HCT116 (cell line): ENCODE measurements at places on chromosomes 11 and 22. TPM values are rescaled to one million over a fixed set of nuclear protein-coding genes. Genes with fewer than 3 reads are reported as not detected.

The HOATZ gene
- total RNA-seq: not detected

The VPREB1 gene
- total RNA-seq: not detected

The TBX1 gene
- 3.9 TPM for total RNA-seq

The CNTF gene
- 2.3 TPM for total RNA-seq

The UBQLNL gene
- not detected for total RNA-seq

The PRAME gene
- total RNA-seq: 28.4 TPM

The CYB5R3 gene
- 127 TPM for total RNA-seq

The OR2AT4 gene
- total RNA-seq: not detected

DNA sequence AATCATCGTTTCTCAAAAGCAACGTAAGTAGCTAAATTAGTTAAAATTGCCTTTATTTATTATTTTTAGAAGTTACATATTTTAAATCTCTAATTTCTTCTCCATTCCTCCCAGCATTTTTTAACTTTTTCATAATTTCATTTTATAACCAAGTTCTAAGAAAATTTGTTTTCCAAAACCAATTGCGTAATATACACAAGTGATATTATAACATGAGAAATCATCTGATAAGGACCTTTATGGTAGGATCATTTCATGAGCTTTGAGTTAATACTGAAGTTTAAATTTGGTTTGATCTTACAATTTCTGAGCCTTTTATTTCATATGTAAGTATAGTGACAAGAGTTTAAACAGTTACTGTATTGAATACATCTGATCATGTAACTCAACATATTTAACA, 27.7 kb upstream of the CARD18 start:
- no peak for DNase-seq
- no peaks in the 10 kb centered on the region for H3K4me1 ChIP-seq
- H3K27ac ChIP-seq: no peak overlapping the region
- no peaks in the 10 kb centered on the region for H3K27me3 ChIP-seq
- no peaks in the 10 kb centered on the region for H3K36me3 ChIP-seq

- peaks cover 13% of the 10 kb centered on the region for H3K4me1 ChIP-seq
- no peak overlapping the region for H3K4me3 ChIP-seq
- H3K36me3 ChIP-seq: no peaks in the 10 kb centered on the region
- H3K27ac ChIP-seq: no peak overlapping the region
- no peak for DNase-seq
Measured at GRCh38 chr11:116558504-116559211, 214.1 kb downstream of the BUD13 start.

DNA sequence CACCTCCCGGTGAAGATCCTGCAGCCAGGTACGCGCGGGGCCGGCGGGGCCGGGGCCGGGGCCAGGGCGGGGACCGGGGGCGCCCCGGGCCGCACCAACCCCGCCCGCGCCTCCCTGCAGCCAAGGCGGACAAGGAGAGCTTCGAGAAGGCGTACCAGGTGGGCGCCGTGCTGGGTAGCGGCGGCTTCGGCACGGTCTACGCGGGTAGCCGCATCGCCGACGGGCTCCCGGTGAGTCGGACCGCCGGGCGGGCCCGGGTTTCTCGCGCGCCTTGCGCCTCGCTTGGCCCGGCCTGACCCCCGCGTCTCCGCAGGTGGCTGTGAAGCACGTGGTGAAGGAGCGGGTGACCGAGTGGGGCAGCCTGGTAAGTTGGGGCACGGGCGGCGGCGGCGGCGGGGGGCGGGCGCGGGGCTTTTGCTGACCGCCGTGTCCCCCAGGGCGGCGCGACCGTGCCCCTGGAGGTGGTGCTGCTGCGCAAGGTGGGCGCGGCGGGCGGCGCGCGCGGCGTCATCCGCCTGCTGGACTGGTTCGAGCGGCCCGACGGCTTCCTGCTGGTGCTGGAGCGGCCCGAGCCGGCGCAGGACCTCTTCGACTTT, 531 bp downstream of the PIM3 start:
- peaks cover 34% of the 10 kb centered on the region; the same call in 1 of the 2 replicates for H3K36me3 ChIP-seq
- peak overlapping the region; percentile 82 for H3K4me3 ChIP-seq
- DNase-seq: no peak
- H3K27me3 ChIP-seq: no peaks in the 10 kb centered on the region
- peak overlapping the region; percentile 95 for H3K27ac ChIP-seq

DNA sequence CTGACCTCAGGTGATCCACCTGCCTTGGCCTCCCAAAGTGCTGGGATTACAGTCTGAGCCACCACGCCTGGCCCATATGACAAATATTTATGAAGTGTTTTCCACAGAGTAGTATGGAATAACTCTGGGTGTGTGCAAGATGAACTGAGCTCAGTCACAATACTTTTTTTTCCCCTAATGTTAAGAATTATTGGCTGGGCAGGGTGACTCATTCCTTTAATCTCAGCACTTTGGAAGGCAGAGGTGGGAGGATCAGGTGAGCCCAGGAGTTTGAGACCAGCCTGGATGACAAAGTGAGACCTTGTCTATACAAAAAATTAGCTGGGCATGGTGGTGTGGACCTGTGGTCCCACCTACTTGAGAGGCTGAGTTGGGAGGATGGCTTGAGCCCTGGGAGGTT, 6.4 kb downstream of the PTPRJ start:
- H3K4me1 ChIP-seq: peaks cover 75% of the 10 kb centered on the region
- H3K36me3 ChIP-seq: no peaks in the 10 kb centered on the region
- peak overlapping the region; percentile 37 for H3K4me3 ChIP-seq
- peak overlapping the region; percentile 79 for H3K27ac ChIP-seq
- peak; percentile 79 for DNase-seq
- H3K27me3 ChIP-seq: no peaks in the 10 kb centered on the region

DNA sequence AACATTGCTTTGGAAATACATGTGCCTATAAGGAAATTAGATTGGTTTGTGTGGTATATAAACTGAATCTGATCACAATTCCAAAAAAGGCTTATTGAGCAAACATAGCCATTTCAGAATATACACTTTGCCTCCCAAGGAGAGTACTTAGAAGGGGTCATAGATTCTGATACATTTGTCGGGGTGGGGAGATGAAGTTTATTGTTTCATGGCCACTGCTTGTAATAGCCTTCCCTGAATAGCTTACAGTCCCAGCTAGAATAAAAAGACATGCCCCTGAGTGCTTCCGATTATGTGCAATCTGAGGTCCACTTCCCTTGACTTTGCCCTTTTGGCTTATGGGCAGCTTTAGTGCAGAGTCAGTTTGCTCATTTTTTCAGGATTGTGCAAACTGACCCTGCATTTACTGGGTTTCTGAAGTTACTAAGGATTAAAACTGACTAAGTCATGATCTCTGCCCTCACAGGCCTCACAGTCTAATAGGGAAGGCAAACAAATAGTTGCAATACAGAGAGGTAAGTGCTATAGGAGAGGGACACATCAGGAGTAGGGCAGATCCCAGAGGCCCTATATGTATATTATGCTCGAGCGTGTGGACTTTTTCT, 184.2 kb downstream of the BLID start:
- H3K4me1 ChIP-seq: peaks cover 4% of the 10 kb centered on the region; the same call in 1 of the 2 replicates
- DNase-seq: no peak
- no peaks in the 10 kb centered on the region for H3K36me3 ChIP-seq
- H3K27me3 ChIP-seq: no peaks in the 10 kb centered on the region
- H3K27ac ChIP-seq: no peak overlapping the region

DNA sequence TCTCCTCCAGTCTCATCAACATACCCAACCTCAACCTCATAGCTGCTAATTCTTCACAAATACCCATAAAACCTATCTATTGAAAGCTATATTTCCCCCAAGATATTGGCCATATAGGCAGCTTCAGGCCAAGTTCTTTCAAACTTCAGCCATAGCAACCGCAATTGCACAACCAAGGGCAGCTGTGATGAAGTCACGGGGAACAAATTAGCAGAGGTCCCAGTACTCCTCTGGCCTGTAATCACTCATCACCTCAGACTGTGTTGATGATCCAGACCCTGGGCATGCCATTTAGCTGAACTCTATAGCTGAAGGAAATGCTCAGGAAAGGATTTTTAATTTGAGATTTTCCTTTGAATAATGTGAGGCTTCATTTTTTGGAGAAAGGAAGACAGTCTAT, 84.1 kb downstream of the SLC1A2 start:
- no peaks in the 10 kb centered on the region for H3K27me3 ChIP-seq
- no peak for DNase-seq
- H3K4me1 ChIP-seq: peaks cover 27% of the 10 kb centered on the region
- no peak overlapping the region for H3K27ac ChIP-seq
- no peaks in the 10 kb centered on the region for H3K36me3 ChIP-seq

DNA sequence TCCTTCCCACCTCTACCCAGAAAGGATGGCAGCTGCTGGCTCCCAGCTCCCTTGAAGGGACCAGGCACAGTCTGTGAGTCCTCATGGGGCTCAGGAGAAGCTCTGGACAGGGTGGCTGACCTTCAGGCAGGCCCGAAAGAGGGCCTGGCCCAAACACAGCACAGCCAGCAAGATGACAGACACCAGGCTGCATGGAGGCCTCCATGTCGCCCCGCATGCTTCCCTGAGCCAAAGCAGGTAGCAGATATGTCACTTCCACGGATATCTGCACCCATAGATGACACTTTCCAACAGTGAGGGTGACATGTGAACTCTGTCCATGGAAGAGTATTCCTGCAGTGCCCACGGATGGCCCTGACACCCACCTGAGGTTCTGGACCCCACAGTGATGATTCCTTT, 18.4 kb downstream of the EIF1AD start:
- H3K4me3 ChIP-seq: no peak overlapping the region
- no peaks in the 10 kb centered on the region for H3K4me1 ChIP-seq
- no peaks in the 10 kb centered on the region for H3K36me3 ChIP-seq
- no peak for DNase-seq

GRCh38 chr11:38153985-38154384, 1555.9 kb upstream of the RAG2 start:
- H3K27me3 ChIP-seq: no peaks in the 10 kb centered on the region
- no peaks in the 10 kb centered on the region for H3K36me3 ChIP-seq
- no peak overlapping the region for H3K27ac ChIP-seq
- DNase-seq: no peak
- H3K4me1 ChIP-seq: no peaks in the 10 kb centered on the region
- H3K4me3 ChIP-seq: no peak overlapping the region

DNA sequence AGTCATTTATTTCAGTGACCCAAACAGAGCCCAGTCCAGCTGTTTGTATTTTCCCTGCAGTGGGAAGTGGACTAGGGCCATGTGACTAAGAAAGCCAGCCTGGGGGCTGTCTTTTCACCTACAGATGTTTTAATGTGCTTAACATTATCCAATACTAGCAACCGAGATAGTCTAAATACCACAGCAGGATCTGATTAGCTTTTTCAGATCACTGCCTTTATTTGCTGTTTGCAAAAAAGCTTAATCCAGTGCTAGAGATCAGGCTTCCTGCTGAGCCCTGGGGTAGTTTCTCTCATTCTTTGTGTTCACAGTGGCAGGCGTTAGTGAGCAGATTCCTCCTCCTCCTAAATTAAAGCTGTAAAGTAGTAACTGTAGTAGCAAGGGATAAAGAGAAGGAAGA, 35.0 kb downstream of the ZC3H12C start:
- peaks cover 6% of the 10 kb centered on the region; the same call in 1 of the 2 replicates for H3K4me1 ChIP-seq
- no peaks in the 10 kb centered on the region for H3K27me3 ChIP-seq
- no peak for DNase-seq

DNA sequence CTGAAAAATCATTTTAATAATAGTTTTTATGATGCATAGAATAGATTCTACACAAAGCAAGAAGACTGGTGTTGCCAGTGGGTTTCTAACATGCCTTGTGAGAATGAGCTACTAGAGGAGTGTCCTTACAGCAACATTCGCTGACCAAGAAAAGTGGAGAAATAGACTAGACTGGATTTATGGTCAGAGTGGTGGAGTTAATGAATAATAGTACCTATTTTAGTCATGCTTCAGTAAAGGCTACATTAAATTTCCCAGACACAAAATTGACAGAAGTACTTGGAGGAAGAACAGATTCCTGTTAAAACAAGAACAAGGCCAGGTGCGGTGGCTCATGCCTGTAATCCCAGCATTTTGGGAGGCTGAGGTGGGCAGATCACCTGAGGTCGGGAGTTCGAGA, 539.2 kb downstream of the ETS1 start:
- no peaks in the 10 kb centered on the region for H3K4me1 ChIP-seq
- H3K4me3 ChIP-seq: no peak overlapping the region
- H3K27me3 ChIP-seq: 0 out of 2 replicates have a peak, but pooled peaks cover 5% of the 10 kb centered on the region
- no peak for DNase-seq
- H3K27ac ChIP-seq: no peak overlapping the region

- no peaks in the 10 kb centered on the region for H3K4me1 ChIP-seq
- DNase-seq: peak; percentile 19
- H3K27ac ChIP-seq: no peak overlapping the region
- no peaks in the 10 kb centered on the region for H3K36me3 ChIP-seq
- no peaks in the 10 kb centered on the region for H3K27me3 ChIP-seq
- no peak overlapping the region for H3K4me3 ChIP-seq
Measured at GRCh38 chr11:32374261-32374711, 61.1 kb downstream of the WT1 start.

GRCh38 chr11:7031471-7031871, 11.2 kb downstream of the NLRP14 start:
- no peaks in the 10 kb centered on the region for H3K27me3 ChIP-seq
- H3K4me3 ChIP-seq: no peak overlapping the region
- H3K27ac ChIP-seq: no peak overlapping the region
- no peaks in the 10 kb centered on the region for H3K4me1 ChIP-seq

GRCh38 chr11:75470476-75471080, 37.6 kb upstream of the KLHL35 start:
- H3K36me3 ChIP-seq: no peaks in the 10 kb centered on the region
- peaks cover 10% of the 10 kb centered on the region; the same call in 1 of the 2 replicates for H3K4me1 ChIP-seq
- H3K27me3 ChIP-seq: no peaks in the 10 kb centered on the region
- no peak overlapping the region for H3K4me3 ChIP-seq

GRCh38 chr22:39473851-39474250, 17.0 kb downstream of the MGAT3 start:
- H3K4me3 ChIP-seq: no peak overlapping the region
- H3K36me3 ChIP-seq: no peaks in the 10 kb centered on the region
- H3K4me1 ChIP-seq: peaks cover 13% of the 10 kb centered on the region; the same call in 1 of the 2 replicates
- no peak overlapping the region for H3K27ac ChIP-seq
- no peaks in the 10 kb centered on the region for H3K27me3 ChIP-seq
